ENCODE measurements at places on chromosomes 13 and 19.

DNA sequence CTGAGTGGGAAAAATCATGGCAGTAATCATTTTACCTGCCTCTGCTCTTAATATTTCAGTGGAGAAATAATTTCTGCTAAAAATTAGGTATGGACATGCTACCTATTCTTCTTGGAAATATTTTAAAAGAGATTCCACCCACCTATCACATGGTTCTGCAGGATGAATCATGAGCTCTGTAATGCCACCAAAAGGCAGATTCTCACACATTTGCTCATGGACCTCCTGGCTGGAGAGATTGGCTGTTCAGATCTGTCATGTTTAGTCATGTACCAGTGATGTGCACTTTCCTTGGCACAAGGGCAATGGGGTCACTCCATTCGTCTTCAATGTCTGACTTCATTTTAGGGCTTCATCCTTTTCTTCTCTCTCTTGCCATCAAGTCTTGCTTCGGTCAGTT lies 101.8 kb upstream of the MBNL2 start:
- no peak for DNase-seq

DNA sequence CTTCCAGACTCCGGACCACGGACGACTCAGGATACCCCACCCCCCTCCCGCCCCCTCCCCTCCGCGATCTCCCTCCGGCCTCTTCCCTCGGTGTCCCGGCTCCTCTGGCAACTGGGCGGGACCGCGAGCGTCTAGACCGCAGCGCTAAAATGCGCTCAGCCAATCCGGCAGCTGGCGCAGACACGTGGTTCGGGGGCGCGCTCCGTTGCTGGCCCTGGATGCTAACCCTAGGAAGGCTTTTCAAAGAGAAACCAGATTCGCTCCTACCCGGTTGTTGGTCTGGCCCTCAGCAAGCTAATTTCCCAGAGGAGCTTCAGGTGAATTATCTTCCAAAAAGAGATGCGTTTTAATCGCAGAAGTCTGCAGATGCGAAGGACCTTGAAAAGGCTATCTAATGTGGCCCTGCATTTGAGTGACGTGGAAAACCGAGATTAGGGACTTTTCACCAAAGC lies at the start of gene DZIP1:
Gene DZIP1 (minus strand): TSS at position 106 of the 452 bp plus-strand sequence. CDS start 2,677 bp downstream, outside the sequence.
- DNase-seq = no peak

DNA sequence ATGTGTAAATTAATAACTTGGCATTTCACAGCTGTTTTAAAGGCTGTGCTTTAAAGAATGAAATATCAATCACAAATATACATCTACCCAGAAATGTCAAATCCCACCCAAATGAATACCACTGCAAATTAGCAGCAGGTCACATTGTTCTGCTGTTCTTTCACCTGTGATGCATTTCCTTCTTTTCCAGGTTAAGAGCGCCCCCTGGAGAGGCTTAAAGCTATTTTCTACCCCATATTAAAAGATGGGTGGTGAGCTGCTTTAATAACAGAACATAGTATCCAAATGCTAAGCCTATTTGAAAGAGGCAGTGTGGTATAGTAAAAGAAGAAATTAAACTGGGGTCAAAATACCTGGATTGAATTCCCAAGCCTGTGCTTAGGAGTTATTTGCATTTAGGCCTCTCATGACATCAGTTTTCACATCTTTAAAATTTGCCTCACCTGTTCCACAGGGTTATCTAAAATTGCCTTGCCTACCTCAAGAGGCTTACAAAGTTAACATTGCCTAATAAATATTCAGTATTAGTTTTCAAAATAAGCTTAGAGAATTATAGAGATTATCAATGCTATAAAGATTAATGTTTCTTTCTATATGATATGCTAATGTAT lies 396.9 kb upstream of the SLITRK5 start:
- no peak for DNase-seq

DNA sequence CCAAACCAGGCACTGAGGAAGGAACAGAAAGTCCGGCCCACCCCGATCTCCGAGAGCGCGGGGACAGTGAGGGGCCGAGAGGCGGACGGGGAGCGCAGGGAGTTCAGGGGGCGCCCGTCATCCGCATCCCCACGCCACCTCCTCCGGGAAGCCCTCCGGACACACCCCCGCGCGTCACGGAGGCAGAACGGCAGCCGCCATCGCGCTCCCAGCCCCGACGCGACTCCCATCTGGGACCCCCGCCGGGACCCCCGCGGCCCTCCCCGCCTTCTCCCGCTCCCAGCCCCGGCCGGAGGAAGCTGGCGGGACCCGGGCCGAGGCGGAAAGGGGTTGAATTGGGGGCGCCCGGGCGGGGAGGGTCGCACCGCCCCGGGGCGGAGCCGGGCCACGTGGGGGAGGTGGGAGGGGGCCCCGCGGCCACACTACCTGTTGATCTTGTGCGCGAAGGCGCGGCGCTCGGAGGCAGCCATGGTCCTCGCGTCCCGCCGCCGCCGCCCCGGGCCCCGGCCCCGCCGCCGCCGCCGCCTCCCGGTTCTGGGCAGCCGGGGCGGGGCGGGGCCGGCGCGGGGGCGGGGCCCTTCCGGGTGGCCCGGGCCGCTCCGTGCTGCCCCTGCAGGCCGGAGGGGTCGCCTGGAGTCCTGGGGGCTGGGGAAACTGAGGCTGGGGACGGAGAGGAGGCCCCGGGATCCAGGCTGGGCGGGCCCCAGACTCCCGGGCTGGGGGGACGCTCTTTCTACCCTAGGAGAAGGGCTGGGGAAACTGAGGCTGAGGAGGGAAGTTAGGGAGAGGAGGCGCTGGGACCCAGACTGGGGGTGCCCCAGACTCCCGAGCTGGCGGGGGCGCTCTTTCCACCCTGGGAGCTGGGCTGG lies at the start of gene DOCK6:
Gene DOCK6 (minus strand): TSS at position 554 of the 869 bp plus-strand sequence. CDS start 84 bp downstream, at position 470.
- DNase-seq = no peak

DNA sequence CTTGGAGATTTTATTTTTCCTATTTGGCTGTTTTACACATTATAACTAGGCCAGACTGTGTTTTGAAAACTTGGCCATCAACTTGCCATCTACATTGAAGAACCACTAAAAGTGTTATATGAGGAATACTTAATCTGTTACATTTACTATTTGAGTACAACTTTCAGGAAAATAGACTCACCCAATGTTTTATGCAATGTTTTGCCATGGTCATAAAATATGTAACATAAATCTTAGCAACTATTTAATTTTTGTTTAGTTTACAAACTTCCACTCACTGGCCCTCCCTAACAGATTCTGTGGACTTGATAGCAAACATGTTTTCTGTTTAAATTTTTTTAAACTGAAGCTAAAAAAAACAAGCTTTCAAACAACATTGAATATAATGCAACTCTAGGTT lies 23.7 kb upstream of the TRPC4 start:
- DNase-seq = no peak

DNA sequence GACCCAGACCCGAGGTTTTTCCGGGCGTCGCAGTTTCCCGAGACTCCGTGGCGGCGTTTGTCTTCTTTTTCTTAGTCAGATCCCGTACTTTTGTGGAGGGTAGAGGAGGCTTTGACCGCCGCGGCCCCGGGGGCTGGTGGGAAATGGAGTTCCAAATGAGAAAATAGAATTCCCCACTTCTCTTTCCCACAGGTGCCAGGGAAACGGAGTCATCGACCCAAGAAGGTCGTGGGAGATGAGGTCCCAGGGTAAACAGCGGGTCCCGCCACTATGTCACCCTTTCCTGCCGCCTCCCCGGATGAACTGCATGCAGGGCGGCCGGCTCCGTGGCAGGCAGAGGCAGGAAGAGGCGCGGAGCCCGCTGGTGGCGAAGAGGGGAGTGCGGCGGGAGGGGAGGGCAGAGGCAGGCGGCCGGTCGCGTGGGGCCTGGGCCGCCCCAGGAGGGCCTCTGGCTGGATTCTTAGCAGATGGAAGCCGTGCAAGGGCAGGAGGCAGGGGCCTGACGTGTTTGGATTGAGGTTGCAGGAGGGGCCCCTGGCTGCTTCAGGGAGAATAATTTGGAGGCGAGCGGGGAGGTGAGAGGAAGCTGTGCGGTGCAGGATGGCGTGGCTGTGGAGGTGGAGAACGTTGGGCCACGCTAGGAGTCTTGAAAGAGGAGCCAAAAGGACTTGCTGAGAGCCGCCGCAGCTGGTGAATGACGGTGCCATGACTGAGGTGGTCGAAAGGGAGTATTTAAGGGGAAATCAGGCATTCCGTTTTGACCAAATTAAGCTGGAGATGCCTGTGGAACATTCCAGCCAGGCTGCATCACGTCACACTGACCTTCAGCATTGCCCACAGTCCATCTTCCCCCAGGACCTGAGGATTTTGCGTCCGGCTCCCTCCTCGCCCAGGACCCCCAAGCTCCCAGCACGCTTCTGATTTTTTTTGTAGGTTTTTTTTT lies 11.7 kb downstream of the CYTH2 start:
- no peak for DNase-seq

- peak; percentile 70 for DNase-seq
These were observed 2.5 kb downstream of the ATP5F1D start for GRCh38 chr19:1243768-1244692.

- DNase-seq = peak; percentile 47
These were observed 26.0 kb upstream of the ZNF331 start for GRCh38 chr19:53511933-53512374.

GRCh38 chr13:42702716-42703115 lies 78.7 kb upstream of the FAM216B start:
- DNase-seq = peak; percentile 30

DNA sequence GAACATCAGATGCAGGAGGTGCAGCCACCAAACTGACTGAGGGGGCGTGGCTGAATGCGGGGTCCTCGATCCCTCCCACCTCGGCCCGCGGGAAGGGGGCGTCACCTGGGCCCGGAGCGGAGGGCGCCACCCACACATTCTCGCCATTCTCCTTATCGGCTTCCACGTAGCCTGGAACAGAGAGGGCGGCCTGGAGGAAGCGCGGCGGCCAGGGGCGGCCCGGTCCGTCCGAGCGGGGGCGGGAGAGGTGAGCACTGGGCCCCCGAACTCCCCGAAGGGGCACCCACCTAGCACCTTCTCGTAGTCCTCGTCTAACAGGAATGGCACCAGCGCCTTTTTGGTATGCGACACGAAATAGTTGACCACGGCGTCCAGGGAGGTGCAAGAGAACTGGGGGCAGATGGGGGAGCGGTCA lies 11.8 kb downstream of the STAP2 start:
- DNase-seq = no peak

- no peak for DNase-seq
These were observed 57.5 kb upstream of the NPAS1 start for GRCh38 chr19:46962030-46962570.

GRCh38 chr13:114112231-114112825 lies 20.1 kb downstream of the RASA3 start:
- DNase-seq = peak; percentile 17

DNA sequence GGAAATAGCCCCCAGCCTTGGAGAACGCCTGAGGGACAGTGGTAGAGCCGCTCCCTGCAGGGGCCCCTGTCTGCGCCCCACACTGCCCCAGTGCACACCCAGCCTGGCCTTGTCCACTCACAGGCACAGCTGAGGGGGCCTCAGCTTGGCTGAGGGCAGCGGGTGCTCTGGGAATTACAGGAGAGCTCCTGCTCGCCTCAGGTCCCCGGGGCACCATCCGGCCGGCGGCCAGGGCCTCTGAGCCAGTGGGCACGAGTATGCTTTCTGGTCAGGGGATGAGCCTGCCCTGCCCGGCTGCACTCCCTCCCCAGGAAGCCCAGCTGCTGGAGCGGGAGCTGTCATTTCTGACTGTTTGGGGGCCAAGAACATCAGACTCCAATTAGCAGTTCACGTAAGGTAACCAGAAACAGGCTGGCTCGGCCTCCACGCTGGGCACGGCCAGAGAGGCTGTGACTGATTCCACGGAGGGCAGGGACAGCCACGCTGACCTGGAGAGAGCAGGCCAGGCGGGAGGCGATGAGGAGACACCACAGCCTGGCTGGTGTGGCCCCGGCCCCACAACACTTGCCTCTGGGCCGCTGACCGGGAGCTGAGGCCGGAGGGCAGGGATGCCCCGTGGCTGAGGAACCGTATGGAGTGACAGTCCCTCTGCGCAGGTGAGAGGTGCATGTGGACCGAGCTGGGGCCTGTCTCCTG lies 15.4 kb downstream of the CEBPG start:
- DNase-seq = no peak

GRCh38 chr19:7069904-7070226 lies 362 bp downstream of the ZNF557 start:
- DNase-seq = no peak

DNA sequence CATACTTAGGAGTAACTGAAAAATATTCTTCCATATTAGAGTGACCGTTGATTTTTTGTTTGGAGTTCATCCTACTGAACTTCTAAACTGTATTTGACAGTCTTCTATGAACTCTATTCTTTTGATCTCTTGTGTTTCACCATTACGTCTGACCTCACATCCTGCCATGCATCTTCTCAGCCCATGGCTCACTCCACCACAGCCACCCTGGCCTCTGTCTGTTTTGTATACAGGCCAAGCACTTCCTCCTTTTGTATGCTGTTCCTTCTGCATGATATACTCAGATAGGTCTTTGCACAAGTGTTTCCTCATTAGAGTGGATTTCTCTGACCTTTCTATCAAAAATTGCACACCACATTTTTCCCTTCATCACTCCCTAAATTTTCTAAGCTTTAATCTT lies 119.9 kb downstream of the MAB21L1 start:
- DNase-seq = no peak

DNA sequence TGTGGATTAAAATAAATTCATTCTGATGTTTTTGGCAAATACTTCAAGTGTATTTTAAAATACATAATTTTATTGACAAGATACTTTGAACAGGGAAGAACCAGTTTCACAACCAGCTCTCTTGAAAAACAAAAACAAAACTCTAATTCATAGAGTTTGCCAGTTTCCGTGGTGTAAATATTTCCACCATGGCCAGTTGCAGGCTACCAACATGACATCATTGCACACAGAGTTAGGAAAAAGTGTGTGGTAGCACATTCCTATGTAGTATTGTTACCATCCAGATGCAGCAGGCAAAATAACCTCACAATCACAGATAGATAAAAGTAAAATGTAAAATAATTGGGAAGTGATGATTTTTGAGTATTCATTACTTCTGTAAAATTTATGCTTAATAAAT lies 7.7 kb upstream of the RNF113B start:
- DNase-seq = no peak

GRCh38 chr13:111074826-111075225 lies 40.3 kb upstream of the ARHGEF7 start:
- DNase-seq = no peak

DNA sequence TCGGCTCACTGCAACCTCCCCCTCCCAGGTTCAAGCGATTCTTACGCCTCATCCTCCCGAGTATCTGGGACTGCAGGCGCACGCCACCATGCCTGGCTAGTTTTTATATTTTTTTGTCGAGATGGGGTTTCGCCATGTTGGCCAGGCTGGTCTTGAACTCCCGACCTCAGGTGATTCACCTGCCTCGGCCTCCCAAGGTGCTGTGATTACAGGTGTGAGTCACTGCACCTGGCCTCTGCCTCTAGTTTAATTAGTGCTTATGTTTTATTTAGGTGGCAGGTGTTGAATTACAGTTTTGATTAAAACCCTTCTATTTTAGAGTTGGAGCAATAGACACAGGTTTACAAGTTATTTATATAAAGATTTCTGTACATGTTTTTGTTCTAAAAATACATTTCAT lies 42.8 kb downstream of the ATP11A start:
- no peak for DNase-seq

DNA sequence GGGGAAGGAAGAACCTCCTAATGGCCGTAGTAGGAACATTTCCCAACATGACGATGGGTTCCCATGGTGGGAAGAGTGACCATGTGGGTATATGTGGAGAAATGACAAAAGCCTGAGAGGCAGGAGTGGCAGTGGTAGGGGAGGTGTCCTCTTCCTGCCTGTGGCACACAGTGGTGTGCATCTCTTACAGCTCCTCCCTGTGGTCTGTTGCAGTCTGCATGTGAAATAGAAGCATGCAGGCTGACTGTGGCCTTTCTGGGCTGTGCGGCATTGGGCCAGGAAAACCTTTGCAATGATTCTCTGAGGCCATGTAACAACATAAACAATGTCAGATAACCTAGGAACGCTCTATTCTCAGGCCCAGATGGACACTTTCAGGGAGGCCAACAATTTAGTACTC lies 84.0 kb downstream of the LACC1 start:
- no peak for DNase-seq

Data from omental fat pad (tissue), 4 donors.